ENCODE measurements at places on chromosomes 2 and 18. TPM values are rescaled to one million over a fixed set of nuclear protein-coding genes. Genes with fewer than 3 reads are reported as not detected.

The CTAGE1 gene
- 0.10 TPM for polyA plus RNA-seq

The MAL gene
- not detected for polyA plus RNA-seq

The ALLC gene
- not detected for polyA plus RNA-seq

The TTC21B gene
- 8.0 TPM for polyA plus RNA-seq

The SRBD1 gene
- polyA plus RNA-seq, result 2.9 TPM

The SPEG gene
- 109 TPM for polyA plus RNA-seq

The LIPG gene
- polyA plus RNA-seq, result 0.13 TPM

The ZFP36L2 gene
- 20.1 TPM for polyA plus RNA-seq

The LAMA3 gene
- 0.19 TPM for polyA plus RNA-seq

The LRATD1 gene
- 0.40 TPM for polyA plus RNA-seq

The RAB17 gene
- 0.41 TPM for polyA plus RNA-seq

The CYP1B1 gene
- 0.65 TPM for polyA plus RNA-seq

The COL5A2 gene
- polyA plus RNA-seq, result 155 TPM

The ZNF396 gene
- polyA plus RNA-seq, result 0.26 TPM

The CABYR gene
- 6.2 TPM for polyA plus RNA-seq

The CFAP221 gene
- not detected for polyA plus RNA-seq

The HOXD11 gene
- polyA plus RNA-seq, result not detected

The PTGR3 gene
- 24.6 TPM for polyA plus RNA-seq

The IFIH1 gene
- 0.76 TPM for polyA plus RNA-seq

The SYT4 gene
- polyA plus RNA-seq, result not detected

The GREB1L gene
- polyA plus RNA-seq, result 0.01 TPM

The CDCA7 gene
- 18.7 TPM for polyA plus RNA-seq

The LYPD6 gene
- polyA plus RNA-seq, result 0.49 TPM

The OTOS gene
- 0.34 TPM for polyA plus RNA-seq

The DYSF gene
- 0.09 TPM for polyA plus RNA-seq

The MGAT5 gene
- 20.2 TPM for polyA plus RNA-seq

The CYS1 gene
- 0.12 TPM for polyA plus RNA-seq

The INPP1 gene
- polyA plus RNA-seq, result 10.7 TPM

The LRP2 gene
- not detected for polyA plus RNA-seq

The KCNJ3 gene
- not detected for polyA plus RNA-seq

The CDH19 gene
- polyA plus RNA-seq, result not detected

The PROC gene
- polyA plus RNA-seq, result not detected

The BOD1L2 gene
- polyA plus RNA-seq, result not detected

The ALK gene
- not detected for polyA plus RNA-seq

The DHRS9 gene
- polyA plus RNA-seq, result not detected

The TEX44 gene
- not detected for polyA plus RNA-seq

The ERFE gene
- polyA plus RNA-seq, result 3.8 TPM

The XIRP2 gene
- 0.01 TPM for polyA plus RNA-seq

The SPATS2L gene
- polyA plus RNA-seq, result 155 TPM

The SIX2 gene
- polyA plus RNA-seq, result not detected

The PPIL3 gene
- 47.9 TPM for polyA plus RNA-seq

The MRO gene
- polyA plus RNA-seq, result not detected

The ADAM23 gene
- 10.3 TPM for polyA plus RNA-seq

The HOXD12 gene
- polyA plus RNA-seq, result not detected

The CHRNA1 gene
- polyA plus RNA-seq, result 0.75 TPM

The ACVR1C gene
- 0.01 TPM for polyA plus RNA-seq

The TPO gene
- polyA plus RNA-seq, result not detected

The SCYGR4 gene
- polyA plus RNA-seq, result not detected

The PASK gene
- polyA plus RNA-seq, result 4.1 TPM

The XDH gene
- 0.80 TPM for polyA plus RNA-seq

The FAM237A gene
- polyA plus RNA-seq, result not detected

The RMND5A gene
- 5.1 TPM for polyA plus RNA-seq

The SNRNP27 gene
- polyA plus RNA-seq, result 48.3 TPM

The TNS1 gene
- 41.1 TPM for polyA plus RNA-seq

The FAM110C gene
- polyA plus RNA-seq, result not detected

The UNC80 gene
- polyA plus RNA-seq, result not detected

All from IMR-90 (cell line).